ENCODE measurements at places on chromosomes 16 and 17.
A peak's percentile ranks its signal among the peaks of the same experiment; 100 is the strongest.

GRCh38 chr17:8629371-8630226 lies 926 bp downstream of the MYH10 start:
- DNase-seq = peak; percentile 73

DNA sequence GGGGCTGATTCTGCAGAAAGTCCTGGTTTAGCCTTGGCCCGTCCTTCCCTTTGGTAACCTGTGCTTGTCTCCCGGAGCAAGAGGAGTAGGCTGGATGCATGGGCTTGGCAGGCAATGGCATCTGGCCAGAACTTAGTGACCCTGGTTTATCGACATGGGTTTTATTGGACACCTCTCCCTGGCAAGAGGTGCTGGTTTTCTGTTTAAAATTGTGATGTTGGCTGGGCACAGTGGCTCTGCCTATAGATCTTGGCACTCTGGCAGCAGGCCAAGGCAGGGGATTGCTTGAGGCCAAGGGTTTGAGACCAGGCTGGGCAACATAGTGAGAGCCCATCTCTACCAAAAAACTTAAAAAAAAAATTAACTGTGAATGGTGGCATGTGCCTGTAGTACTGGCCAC lies 31.2 kb downstream of the SLC12A3 start:
- no peak for DNase-seq

DNA sequence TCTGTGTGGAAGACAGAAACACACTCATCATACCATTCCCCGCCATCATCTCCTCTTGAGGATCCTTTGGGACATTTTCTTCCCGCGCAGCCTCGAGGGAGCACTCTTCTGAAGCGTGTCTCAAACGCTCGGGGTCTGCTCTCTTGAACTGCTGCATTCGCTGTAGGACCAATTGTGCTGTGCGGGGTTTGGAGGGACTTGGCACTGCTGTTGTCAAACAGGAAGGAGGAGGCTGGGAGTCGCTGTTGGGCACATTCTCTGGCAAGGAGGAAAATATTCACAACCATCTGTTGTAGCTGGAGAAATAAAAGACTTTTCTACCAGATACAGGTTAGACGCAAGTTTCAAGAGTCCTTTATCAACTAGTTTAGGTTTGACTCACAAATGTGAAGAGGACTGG lies 5.0 kb downstream of the SLX4 start:
- no peak for DNase-seq

DNA sequence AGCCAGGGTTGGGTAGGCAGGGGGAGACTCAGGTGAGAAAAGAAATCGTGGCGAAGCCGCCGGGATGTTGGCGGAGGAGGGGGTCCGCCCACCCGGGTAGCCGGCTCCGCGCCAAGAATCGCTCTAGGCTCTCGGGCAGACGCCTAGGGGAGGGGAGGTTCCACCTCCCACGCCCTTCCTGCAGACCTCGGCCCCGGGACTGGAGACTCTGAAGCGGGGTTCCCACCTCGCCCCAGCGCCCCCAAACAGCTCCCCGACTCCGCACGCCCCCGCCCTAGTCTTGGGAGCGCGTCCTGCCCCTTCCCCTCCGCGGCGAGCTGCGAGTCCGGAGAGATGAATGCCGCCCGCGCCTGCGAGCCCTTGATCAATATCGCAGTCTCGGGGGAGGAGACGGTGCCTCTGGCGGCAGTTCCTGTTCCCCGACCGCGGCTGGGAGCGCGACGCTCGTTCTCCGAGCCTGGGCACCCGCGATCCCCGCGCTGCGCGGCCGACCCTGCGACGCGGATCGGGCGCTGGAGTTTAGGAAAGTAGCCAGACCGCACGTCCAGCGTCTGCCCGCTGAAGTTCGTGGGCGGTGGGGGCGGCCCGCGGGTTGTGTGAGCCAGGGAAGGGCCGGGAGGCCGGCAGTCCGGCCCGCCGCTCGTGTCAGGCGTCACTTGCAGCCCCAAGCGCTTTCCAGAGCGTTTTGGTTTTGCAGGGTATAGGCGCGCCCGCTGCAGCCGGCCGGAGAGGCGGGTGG lies 790 bp downstream of the CRHR1 start:
- peak; percentile 48 for DNase-seq

GRCh38 chr17:31487648-31488263 lies 96.3 kb downstream of the RAB11FIP4 start:
- DNase-seq = peak; percentile 72

GRCh38 chr16:86541560-86541959 lies 13.5 kb downstream of the MTHFSD start:
- no peak for DNase-seq

GRCh38 chr16:67763066-67763465 lies 43.3 kb downstream of the RANBP10 start:
- DNase-seq = no peak

GRCh38 chr16:48047720-48048119 lies 108.1 kb downstream of the ABCC12 start:
- no peak for DNase-seq

- DNase-seq = no peak
These were observed 35.3 kb upstream of the XYLT2 start for GRCh38 chr17:50310455-50311111.

DNA sequence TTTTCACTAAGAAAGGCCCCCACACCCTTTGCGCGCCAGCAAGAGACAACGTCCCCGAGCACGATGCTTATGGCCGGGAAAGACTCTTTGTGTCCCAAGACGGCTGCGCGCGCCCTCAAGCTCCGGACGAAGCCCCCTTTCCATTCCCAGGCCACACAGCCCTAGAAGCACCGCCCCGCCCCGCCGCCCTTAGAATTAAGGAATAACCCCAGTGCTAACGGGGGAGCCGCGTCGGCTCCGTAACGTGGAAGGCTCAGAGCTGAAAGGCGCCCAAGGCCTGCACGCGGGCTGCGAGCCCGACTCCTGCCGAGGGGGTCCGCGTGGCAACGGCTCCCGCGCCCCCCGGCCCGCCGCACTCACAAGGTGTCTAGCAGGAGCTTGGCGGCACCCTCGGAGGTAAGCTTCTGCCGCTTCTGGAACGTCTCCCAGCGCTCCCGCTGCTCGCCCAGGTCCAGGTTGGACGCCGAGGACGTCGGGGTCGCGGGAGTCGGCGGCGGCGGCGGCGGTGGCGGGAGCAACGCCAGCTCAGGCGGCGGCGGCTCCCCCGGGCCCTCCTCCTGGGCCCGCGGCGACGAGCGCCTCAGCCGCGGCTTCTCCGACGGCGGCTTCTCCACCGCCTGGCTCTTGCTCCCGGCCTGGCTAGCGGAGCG lies 477 bp downstream of the CENPV start:
- DNase-seq = peak; percentile 77

DNA sequence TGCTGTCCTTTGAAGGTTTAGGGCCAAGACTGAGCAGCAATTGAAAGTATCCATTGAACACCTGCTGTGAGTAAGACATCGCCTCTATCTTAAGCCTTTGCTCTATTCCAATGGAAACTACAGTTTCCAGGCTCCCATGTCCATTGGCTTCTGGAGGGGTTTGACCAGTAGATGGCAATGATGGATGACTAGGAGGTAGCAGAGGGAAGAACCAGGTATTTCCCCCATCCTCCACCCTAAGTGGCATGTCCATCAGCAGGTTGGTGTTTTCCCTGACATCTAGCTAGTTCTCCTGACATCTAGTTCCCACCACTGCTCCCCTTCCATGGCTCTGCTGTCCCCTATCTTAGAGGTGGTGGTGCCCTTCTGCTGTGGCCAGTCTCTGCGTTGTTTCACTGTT lies 58.7 kb downstream of the CENPV start:
- DNase-seq = no peak

- no peak for DNase-seq
These were observed 27.2 kb upstream of the MEAK7 start for GRCh38 chr16:84531671-84532111.

DNA sequence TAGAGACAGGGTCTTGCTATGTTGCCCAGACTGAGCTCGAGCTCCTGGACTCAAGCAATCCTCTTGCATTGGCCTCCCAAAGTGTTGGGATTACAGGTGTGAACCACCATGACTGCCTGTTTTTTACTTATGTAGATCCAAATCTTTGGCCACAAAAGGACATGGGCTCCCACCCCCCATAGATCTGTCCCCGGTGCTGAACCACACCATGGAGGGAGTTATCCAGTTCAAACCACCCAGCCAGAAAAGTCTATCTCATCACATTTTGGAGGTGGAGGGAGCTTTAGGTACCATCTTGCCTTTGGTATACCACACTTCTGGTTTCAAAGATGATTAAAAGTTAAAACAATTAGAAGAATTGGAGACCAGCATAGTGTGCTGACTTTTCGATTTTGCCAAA lies 26.2 kb downstream of the SHISA9 start:
- no peak for DNase-seq

GRCh38 chr17:14061666-14062560 lies 7.4 kb upstream of the COX10 start:
- no peak for DNase-seq

DNA sequence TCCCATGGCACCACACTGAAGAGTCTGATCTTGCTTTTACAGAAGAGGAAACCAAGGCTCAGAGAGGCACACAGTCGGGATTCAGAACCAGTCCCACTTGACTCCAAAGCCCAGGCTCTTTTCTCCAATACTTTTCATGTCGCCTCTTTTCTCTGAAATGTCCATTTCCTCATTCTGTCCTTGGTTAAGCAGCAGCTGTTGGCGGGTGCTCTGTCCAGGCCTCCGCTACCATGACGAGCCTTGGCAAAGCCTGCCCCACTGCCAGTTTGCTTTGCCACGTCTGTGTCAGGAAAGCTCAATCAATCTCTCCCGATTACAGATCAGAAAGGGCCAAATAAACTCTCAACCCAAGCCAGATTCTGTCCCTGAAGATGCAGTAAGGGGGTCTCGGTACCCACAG lies 9.1 kb upstream of the CEP295NL start:
- DNase-seq = no peak

- DNase-seq = no peak
These were observed 7.5 kb upstream of the SMTNL2 start for GRCh38 chr17:4576729-4577322.

GRCh38 chr17:63984651-63985386 lies 12.1 kb upstream of the SCN4A start:
- peak; percentile 69 for DNase-seq

DNA sequence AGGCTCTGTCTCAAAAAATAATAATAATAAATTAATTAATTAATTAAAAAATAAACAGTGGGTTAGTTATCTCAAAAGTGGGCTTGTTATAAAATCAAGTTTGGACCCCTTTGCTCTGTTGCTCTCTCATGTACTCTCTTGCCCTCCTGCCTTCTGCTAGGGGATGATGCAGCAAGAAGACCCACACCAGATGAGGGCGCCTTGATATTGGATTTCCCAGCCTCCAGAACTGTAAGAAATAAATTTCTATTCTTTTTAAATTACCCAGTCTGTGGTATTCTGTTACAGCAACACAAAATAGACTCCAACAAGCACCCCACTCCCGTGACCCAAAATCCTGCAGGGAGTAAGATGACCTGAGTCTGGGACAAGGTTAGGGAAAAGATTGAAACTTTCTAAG lies 2.1 kb upstream of the ZNF652 start:
- DNase-seq = no peak

- DNase-seq = no peak
These were observed 200.6 kb downstream of the XYLT1 start for GRCh38 chr16:17270111-17270510.

DNA sequence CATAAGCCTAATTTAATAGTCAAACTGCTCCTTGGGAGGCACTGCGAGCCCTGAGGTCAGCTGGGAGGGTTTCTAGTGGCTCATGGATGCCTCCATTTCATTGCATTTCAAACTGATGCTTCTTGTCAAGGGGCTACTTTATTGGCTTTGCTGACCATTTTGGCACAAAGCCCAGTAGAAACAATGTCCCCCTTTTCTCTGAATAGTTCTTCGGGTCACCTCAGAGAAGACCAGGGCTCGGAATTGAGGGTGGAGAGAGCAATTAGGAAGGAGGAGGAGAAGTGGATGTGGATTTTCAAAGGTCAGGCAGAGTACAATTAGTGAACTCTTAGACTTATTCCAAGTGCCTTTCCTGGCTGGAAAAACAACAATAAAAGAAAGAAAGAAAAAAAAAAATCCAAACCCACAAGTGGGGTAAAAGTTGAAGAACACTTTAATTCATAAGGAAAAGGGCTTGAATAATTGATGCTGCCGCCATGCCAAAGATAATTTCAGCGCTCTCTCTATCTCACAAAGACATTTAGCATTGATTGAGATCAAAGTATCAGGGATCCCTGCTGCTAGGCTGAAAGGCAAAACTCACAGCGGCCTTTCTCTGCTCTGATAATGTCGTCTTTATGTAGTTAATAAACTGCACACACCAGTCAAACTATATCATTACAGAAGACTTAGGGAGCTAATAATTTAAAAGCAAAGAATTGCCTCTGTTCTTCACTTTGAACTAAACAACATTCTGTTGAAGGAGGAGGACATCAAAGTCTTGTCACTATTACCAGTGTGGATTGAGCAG lies 122.7 kb downstream of the RGS9 start:
- no peak for DNase-seq

- DNase-seq = no peak
These were observed 38.8 kb upstream of the ANKFN1 start for GRCh38 chr17:56114469-56114868.

- DNase-seq = no peak
These were observed 7.6 kb downstream of the SYT17 start for GRCh38 chr16:19175492-19176262.
